NCI-H69 (cell line): ENCODE measurements at places on chromosomes 4 and X.

GRCh38 chrX:69133921-69134542, 31.2 kb downstream of the PJA1 start:
- DNase-seq = peak; percentile 82

GRCh38 chr4:141416219-141416618, 195.5 kb downstream of the ZNF330 start:
- peak; percentile 75 for DNase-seq

DNA sequence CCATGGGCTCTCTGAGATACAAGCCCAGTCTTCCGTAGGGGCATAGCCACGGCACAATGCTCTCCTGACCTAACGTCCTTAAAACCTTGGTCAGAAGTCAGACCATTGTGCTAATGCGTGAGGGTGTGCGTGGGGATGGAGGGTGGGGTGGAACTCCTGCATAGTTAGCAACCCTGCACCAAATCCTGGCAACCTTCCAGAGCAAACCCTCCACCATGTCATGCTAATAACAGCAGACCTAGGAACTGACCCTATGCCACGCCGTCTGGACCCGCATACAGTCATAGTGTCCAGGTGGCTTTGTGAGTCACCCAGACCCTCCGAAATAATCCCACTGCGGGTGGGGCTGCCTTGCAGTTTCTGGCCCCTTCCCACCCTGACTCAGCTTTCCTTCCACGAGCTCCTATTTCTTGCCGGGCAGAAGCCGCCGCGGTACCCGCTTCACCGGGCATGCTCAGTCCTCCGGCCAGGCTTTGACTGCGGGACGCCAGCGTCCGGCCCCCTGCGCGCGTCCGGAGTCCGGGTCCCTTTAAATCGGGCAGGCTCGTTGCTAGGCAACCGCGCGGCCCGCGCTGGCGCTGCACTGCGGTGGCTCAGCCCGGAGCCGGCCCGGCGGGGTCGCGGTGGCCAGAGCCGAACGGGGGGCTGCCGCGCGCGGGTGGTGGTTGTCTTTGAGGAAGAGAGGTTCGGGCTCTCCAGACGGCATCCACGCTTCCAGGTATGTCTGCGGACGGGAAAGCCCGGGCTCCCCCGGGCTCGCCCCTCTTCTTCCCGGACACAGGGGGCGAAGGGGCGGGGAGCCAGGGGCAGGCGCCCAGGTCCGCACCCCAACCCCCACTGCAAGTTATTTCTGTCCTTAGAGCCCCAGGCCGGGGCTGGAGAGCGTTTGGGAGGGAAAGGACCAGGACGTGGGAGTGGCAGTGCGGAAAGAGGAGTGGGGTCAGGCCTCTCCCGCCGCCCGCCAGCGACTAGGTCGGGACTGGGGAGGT, at the start of gene CCDC160:
Gene CCDC160 (plus strand): TSS at position 557 of the 989 bp plus-strand sequence. CDS start 7,619 bp downstream, outside the sequence.
- peak; percentile 50 for DNase-seq

- DNase-seq = no peak
Observed at GRCh38 chr4:97910005-97910404, 233.3 kb downstream of the STPG2 start.

GRCh38 chrX:7109838-7110793, 37.4 kb upstream of the STS start:
- DNase-seq = peak; percentile 73

- DNase-seq = peak; percentile 75
Observed at GRCh38 chr4:52983563-52984303, 121.6 kb downstream of the RASL11B start.

GRCh38 chrX:143081231-143081630, 55.5 kb downstream of the SPANXN4 start:
- DNase-seq = no peak

GRCh38 chr4:21476757-21477156, 471.8 kb downstream of the KCNIP4 start:
- no peak for DNase-seq

DNA sequence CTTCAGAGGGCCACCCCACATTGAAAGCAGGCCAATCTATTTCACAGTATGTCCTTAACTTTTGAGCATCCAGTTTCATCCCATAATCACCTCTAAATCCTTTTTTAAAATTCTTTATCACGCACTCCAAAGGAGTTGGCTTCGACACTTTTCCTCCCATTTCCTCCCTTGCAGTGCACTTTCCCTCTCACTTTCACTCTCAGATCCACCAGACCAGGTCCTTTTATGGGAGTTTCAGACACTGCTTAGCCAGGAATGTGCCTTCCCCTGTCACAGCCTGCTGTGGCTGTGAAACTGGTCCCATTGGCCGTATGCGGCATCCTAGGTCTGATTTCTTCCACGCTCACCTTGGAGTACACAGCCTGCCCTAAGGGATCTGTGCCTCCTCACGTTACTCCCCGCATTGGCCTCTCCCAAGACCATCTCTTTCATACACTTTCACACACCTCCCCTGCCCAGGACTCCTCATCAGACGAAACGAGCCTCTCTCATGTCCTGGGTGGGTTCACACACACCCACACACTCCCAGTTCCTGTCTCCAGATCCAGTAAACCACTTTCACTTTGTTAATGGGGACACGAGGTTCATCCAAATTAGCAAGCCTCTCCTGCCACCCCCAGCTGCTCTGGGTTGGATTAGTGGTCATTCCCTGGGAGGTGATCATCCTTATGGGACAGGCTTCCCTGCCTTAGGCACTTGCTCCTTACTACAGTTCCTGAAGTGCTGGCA, 10.0 kb upstream of the RHOXF2B start:
- no peak for DNase-seq

DNA sequence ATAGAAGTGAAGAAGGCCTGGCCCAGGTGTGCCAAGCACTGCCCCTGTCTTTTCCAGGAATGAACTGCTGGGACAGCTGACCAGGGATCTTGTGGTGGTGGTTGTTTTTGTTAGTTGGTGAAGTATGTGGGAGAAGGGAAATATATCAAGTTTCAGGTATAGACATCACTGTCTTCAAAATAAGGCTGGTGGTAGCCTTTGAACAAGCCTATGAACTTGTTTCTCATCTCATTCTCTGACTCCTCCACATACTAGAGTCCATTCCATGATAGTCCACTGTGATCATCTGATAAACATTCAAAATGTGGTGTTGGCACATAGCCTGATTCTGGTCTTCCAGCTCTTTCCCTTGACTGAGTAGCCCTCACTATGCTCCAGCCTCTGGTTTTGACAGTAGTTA, 303.7 kb downstream of the CAMK2D start:
- no peak for DNase-seq

GRCh38 chr4:4784379-4784778, 75.1 kb upstream of the MSX1 start:
- DNase-seq = no peak

- DNase-seq = peak; percentile 27
Observed at GRCh38 chr4:110049951-110050925, 137.6 kb downstream of the EGF start.

- peak; percentile 20 for DNase-seq
Observed at GRCh38 chr4:69838977-69839376, 21.0 kb downstream of the SULT1E1 start.

GRCh38 chrX:126485409-126485808, 67.2 kb downstream of the DCAF12L1 start:
- no peak for DNase-seq

DNA sequence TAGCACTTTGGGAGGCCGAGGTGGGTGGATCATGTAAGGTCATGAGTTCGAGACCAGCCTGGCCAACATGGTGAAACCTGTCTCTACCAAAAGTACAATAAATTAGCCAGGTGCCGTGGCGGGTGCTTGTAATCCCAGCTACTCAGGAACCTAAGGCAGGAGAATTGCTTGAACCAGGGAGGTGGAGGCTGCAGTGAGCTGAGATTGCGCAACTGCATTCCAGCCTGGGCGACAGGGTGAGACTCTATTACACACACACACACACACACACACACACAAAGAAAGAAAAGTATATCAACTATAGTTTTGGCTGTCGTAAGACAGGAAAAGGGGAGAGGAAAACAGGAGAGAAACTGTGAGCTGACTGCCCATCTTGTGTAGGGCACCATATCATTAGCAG, 171.7 kb downstream of the ADAMTS3 start:
- DNase-seq = no peak

- DNase-seq = no peak
Observed at GRCh38 chr4:64564126-64564525, 154.9 kb upstream of the TECRL start.

DNA sequence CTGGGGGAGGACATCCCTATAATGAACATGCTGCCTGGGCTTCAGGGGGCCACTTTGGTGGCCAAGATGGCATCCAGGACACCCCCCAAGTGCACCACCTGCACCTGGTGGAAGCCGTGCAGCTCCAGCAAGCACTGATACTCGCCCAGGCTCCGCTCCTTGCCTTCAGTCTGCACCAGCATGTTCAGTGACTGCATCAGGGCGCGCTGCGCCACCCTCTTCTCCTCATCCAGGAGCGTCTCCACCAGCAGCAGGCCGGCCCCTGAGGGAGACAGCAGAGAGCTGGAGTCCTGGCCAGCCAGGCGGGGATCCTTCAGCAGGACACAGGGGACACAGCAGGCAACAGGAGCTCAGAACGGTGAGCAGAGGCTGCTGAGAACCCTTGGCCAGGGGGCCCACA, 11.3 kb upstream of the SLC25A6 start:
- DNase-seq = no peak

GRCh38 chr4:83180431-83180968, 66.0 kb upstream of the PLAC8 start:
- no peak for DNase-seq

DNA sequence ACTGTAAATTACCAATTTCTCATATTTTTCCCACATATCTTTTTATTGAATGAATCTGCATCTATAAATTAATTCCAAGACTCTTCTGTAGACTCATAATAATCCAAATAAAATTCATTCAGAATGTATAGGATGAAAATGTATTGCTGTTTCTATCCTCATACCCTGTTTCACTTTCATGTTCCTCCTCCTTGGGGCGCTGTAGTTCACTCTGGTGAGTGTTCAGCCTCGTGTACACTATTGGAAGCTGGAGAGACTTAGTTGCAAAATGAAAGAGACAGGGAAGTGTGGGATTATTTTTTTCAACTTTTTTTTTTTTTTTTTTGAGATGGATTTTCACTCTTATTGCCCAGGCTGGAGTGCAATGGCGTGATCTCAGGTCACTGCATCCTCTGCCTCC, 296.1 kb downstream of the TLL1 start:
- DNase-seq = peak; percentile 48

- no peak for DNase-seq
Observed at GRCh38 chr4:169933531-169933930, 92.7 kb downstream of the MFAP3L start.

GRCh38 chrX:119055687-119056086, 17.1 kb upstream of the CT47C1 start:
- no peak for DNase-seq

DNA sequence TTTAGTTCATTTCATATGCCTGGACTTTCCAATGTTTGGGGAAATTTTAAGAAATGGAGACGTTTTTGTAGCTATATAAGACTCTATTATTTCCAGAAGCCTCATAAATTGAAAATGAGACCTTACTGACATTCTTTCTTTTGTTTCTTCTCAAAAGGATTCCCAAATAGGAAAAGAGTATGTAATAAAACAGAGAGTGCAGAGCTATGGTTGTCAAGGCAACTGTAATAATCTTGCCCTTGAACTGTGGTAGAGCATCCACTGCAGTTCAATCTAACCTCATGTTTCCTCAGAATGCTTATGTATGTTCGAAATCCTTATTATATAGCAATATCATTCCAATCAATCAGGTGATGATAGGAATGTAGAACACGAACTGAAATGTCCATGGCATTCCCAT, 54.1 kb downstream of the AMELX start:
- DNase-seq = no peak

GRCh38 chr4:124028182-124028581, 631.6 kb downstream of the SPRY1 start:
- no peak for DNase-seq

GRCh38 chr4:113160548-113160947, 111.1 kb downstream of the ANK2 start:
- no peak for DNase-seq

DNA sequence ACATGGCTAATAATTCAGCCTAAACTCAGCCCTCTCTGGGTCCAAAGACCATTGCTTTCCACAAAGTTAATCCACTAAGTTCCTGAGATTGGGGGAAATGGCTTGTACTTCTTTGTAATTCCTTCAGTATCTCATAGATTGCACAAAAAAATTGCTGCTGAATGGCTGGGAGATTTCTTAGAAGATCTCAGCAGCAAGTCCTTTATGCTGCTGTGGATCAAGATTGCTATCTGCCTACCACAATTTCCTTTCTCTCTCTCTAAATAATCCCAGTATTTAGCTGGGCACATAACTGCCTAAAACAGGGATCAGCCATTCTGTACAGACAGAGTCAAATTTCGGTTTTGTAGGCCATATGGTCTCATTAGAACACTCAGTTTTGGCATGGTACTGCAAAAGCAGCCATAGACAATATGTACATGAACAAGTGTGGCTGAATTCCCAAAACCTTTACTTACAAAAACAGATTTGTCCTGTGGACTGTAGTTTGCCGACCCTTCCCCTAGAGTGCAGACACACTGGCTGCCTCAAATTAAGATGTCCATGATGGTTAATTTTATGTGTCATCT, 18.5 kb upstream of the HOPX start:
- DNase-seq = no peak

GRCh38 chr4:47824840-47825239, 13.0 kb downstream of the CORIN start:
- DNase-seq = peak; percentile 1

DNA sequence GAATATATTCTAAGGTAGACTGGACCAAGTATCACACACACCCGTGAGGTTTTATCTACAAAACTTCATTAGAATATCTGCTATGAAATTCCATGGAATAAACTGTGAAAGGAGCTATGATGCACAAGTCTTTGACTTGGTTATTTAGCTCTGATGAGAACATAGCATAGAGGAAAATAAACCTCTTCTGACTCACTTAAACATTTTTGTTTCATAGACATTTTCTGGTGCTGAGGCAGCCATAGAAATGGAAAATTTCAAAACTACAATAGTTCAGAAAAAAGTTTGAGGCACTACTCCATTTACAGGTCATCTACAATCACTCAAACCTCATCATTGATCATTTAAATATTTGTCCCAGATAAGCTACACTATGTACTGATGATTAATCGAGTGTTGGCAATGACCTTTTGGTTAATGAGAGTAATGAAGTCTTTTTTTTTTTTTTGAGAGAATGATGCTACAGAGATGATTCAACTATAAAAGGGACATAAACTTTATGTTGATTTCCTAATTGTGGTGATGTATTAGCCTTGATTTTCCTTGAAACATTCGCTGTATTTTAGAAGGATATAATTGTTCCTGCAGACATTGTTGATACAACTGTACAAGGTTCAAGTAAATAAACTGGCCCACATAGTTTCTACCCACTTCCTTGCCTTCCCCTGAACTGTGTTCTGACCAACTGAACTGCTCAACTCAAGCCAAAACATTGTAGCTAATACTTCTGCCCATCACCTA, 77.5 kb downstream of the AREG start:
- DNase-seq = no peak

DNA sequence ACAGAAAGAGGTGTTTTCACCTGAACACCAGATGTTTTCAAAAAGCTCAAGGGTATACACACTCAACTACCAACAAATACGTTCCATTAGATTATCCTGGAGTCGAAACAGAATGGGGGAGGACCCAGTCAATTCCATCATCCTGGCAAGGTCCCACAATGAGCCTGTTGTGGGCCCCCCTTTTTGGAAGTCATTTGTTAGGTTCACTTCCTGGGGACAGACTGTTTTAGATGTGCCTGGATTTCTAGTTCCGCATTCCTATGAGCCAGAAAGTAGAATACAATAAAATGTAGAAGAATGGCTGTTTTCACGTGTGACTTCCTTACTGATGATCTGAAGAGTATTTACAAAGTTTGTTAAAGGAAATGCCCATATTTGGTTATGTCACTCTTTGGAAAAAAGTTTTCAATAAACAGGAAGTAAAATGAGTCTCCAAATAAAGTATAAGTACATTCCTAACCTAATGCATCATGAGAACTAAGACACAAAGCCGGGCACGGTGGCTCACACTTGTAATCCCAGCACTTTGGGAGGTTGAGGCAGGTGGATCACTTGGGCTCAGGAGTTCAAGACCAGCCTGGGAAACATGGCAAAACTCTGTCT, 192.5 kb downstream of the MAML3 start:
- DNase-seq = no peak
